ENCODE measurements at places on chromosomes 12 and 14.

- DNase-seq, result no peak
Observed at GRCh38 chr12:13784504-13784903, 196.9 kb downstream of the GRIN2B start.

- DNase-seq, result no peak
Observed at GRCh38 chr12:67752226-67752732, 103.7 kb downstream of the DYRK2 start.

DNA sequence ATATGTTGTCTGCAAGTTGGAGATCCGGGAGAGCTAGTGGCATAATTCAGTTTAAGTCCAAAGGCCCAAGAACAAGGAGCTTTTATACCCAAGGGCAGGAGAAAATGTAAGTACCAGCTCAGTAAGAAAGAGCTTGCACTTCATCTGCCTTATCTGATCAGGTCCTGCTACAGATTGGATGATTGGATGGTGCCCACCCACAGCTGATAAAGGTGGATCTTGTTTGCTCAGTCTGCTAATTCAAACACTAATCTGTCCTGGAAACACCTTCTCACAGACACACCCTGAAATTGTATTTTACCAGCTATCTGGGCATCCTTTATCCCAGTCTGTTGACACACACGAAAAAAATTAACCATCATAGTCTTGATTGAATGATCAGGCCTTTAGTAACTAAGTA, 230.7 kb upstream of the SLC16A7 start:
- DNase-seq, result no peak

- no peak for DNase-seq
Observed at GRCh38 chr12:62259631-62259992, 592 bp upstream of the USP15 start.

DNA sequence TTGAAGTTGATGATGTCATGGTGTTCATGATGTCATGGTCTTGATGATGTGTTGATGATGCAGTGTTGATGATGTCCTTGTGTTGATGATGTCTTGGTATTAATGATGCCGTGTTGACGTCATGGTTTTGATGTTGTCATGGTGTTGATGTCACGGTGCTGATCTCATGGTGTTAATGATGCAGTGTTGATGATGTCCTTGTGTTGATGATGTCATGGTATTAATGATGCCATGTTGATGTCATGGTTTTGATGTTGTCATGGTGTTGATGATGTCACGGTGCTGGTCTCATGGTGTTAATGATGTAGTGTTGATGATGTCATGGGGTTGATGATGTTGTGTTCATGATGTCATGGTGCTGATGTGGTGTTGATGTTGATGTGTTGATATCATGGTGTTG, 48.0 kb upstream of the RIMBP2 start:
- peak; percentile 5 for DNase-seq

DNA sequence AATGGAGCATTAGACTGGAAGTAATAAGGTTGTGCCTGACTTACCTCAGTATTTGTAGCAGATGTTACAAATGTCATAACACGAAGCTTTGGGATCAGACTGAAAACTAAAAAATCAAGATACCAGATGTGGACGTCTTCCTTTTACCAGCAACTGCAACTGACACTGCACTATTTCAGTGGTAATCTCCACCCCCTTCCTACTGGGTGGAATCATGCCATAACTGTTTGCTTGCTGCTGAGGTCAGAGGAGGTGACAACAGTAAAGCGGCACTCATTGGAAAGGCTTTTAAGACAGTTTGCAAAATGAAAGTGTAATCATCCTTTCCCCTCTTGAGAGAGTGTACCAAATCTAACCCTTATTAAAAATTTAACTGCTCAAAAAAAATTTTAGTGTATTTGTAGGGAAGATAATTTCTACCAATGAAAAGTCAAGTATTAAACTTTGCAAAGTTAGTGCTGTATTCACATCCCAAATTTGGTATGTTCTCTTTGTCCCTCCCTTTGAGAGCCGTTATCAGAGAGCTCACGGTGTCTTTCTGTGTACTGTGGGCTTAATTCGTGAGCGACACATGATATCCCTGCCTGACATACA, 420.7 kb downstream of the NPAS3 start:
- DNase-seq, result no peak

GRCh38 chr14:51443195-51444018, 203.4 kb downstream of the TMX1 start:
- DNase-seq, result no peak

DNA sequence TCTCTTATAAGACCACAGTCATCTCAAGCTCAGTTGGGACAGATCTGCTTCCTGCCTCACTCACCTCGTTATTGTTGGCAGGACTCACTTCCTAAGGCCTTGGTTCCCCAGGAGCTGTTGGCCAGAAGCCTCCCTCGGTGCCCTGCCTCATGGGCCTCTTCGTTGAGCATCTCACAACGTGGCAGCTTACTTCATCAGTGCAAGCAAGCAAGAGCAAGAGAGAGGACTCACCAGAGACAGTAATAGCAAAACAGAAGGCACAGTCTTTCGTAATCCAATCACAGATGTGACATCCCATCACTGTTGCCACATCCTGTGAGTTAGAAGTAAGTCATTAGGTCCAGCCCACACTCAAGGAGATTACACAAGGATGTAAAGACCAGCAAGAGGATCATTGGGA, 5.1 kb upstream of the NUMB start:
- DNase-seq, result peak; percentile 99

GRCh38 chr12:113154351-113154973, 4.9 kb downstream of the CFAP73 start:
- no peak for DNase-seq

DNA sequence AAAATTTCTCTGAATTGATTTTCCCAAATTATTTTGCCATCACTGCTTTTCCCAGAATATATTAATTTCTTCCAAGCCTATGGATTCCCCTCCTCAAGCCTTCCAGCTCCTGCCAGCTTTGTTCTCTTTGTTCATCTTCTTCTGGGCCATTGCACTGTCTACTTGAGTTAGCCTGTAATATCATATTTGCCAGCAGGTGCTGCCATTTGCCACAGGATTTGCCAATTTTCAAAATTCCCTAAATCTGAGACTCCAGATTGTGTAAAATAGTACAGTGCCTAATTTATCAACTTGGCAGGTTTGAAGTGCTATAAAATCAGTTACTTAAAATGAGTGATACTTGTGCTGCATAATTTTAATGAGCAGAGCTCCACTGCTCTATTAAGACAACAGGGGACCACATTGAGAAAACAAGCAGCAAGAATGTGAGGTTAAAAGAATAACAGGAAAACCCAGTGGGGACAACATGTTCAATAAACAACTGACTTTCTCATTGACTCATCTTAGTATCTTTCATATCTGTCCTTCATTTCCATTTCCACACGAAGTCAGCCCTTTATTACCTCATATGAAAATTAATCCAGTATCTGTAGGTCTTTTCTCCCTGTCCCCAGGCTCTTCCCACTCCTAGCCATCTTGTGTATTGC, 84.6 kb upstream of the CCDC196 start:
- DNase-seq, result no peak

- DNase-seq, result no peak
Observed at GRCh38 chr14:44657696-44658388, 150.8 kb upstream of the FSCB start.

- no peak for DNase-seq
Observed at GRCh38 chr14:101080922-101081593, 177.5 kb upstream of the RTL1 start.

GRCh38 chr14:84991021-84991420, 538.9 kb upstream of the FLRT2 start:
- DNase-seq, result no peak

GRCh38 chr14:62946221-62946620, 99.0 kb downstream of the KCNH5 start:
- DNase-seq, result no peak

- DNase-seq, result peak; percentile 18
Observed at GRCh38 chr12:82047446-82047845, 288.3 kb upstream of the PPFIA2 start.

GRCh38 chr12:121399391-121400331, at the start of gene RNF34:
TSS of gene RNF34 (plus strand) at chr12:121400118. CDS start at chr12:121400213, 95 bp downstream.
- DNase-seq, result peak; percentile 98

DNA sequence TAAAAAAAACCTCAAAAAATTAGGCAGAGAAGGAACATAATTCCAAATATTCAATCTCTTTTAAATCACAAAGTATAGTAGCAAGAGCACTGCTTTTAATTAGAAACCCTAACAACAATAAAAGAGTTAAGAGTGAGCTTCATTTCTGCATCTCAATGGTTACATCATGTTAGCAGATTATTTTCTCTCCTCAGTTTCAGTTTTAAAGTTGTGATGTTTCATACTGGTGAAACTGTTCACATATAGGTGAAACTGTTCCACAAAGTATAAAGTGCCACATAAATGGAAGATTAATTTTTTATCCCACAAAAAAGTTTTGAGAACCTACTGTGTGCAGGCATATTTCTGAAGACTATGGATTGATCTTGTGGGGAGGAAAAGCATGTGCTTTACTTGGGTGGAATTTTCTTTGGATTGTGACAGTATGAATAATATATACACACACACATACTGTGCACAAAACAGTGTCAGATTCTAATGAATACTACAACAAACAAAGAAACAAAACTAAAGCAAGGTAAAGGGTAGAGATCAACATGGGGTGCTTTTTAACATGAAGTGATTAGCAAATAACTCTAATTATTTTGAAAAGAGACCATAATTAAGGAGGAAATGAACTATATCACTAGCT, 17.1 kb downstream of the LUM start:
- DNase-seq, result no peak

GRCh38 chr12:27284751-27285150, 40.7 kb downstream of the STK38L start:
- no peak for DNase-seq

- DNase-seq, result no peak
Observed at GRCh38 chr14:59123975-59124374, 64.5 kb upstream of the DAAM1 start.

DNA sequence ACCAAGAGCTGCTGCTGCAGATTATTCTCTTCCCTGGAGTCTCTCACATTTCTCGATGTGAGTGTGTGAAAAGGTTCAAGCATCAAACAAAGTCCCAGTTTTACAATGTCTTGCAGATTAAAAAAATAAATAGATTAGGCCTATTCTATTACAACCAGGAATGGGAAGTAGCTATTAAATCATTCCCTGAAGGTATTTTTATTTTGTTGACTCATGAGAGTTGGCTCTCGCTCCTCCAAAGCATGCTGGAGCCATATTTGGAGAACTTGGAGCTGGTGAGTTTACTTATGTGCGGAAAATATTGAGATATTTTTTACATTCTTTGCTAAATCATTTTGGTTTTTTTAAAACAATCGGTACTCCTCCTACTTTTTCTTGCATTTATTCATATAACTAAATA, 572.3 kb downstream of the ETNK1 start:
- DNase-seq, result no peak

GRCh38 chr12:106646472-106646871, 63.7 kb downstream of the RFX4 start:
- no peak for DNase-seq

- no peak for DNase-seq
Observed at GRCh38 chr12:107925125-107925524, 150.6 kb downstream of the ASCL4 start.

DNA sequence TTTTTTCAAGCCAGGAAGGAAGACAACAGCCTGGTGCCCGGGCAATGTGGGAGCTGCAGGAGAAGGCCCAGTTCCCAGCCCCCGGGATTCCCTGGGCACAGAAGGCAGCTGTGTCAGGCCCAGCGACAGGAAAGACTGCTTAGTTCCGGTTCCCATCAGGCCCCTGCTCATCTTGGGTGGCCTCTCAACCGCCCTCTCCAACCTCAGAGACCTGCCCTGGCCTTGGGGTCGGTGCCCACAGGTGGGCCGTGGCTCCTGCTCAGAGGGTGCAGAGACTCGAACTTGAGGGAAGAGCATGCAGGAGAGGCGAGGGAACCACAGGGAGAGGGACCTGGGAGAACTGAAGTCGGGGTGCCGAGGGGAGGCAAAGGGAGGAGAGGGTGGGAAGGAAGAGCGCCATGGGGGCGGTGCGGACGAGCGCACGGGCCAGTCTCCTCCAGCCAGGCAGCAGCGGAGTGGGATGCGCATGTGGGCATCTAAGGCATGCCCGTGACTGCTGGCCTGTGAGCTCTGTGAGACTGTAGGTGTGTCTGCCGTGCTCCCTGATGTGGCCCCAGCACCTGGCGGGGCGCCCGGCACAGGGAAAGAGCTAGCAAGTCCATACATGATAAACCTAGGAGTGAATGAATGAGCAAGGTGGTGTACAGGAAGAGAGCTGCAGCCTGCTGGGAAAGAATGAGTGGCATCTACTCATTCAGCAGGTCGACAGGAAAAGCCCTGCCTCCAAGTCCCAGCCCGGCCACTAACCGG, 42.7 kb downstream of the SSH1 start:
- no peak for DNase-seq

DNA sequence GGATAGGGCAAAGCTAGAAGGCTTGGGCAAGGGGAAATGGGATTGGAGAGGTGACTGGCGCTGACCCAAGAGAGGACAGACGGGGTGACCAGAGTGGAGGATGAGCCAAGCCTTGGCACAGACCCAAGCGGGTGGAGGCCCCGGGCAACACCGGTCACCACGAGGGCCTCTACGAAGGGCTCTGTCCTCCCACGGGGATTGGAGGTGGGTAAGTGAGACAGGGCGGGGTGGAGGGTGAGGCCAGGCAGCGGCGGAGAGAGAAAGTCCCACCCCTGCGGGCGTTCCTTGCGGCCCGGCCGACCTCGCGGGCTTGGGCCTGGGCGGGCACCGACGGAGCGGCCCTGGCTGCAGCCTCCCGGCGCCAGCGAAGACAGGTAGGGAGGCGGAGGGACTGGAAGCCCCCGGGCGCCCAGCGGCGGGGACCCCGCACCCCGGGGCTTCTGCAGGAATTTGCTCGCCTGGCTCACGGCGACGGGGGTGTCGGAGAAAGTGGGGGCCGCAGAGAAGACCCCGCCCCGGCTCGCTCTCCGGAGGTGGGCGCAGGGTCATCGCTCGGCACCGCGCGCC, at the start of gene PAPLN:
TSS of gene PAPLN (plus strand) at position 288 of the 567 bp plus-strand sequence. CDS start 2,273 bp downstream, outside the sequence.
- DNase-seq, result peak; percentile 73

All from inflammatory macrophage treated with lipopolysaccharide for 1 hour (primary cell).